ENCODE measurements at places on chromosomes 2 and 18. TPM values are rescaled to one million over a fixed set of nuclear protein-coding genes. Genes with fewer than 3 reads are reported as not detected.

- no peak for DNase-seq
Observed at GRCh38 chr2:209441541-209441940, 17.7 kb downstream of the MAP2 start.

DNA sequence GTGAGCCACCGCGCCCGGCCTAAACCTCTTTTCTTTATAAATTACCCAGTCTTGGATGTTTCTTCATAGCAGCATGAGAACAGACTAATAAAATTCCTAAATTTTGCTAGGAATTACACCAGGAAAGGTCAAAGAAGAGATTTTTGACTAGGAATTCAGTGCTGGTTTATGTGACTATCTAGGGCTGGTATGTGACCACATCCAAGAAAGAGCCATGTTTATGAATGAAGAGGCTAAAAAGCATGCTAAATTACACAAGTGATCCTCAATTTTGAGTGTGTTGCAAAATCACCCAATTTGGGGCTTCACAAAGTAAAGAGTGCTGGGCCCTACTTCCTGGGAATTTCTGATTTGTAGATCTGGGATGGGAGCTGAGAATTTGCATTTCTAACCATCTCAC lies 123.6 kb downstream of the CSRNP3 start:
- no peak for DNase-seq

GRCh38 chr2:41710944-41711343 lies 336.9 kb upstream of the PKDCC start:
- DNase-seq = no peak

The ACMSD gene
- total RNA-seq = not detected
